SW480 (cell line): ENCODE measurements at places on chromosomes 7 and 10.

DNA sequence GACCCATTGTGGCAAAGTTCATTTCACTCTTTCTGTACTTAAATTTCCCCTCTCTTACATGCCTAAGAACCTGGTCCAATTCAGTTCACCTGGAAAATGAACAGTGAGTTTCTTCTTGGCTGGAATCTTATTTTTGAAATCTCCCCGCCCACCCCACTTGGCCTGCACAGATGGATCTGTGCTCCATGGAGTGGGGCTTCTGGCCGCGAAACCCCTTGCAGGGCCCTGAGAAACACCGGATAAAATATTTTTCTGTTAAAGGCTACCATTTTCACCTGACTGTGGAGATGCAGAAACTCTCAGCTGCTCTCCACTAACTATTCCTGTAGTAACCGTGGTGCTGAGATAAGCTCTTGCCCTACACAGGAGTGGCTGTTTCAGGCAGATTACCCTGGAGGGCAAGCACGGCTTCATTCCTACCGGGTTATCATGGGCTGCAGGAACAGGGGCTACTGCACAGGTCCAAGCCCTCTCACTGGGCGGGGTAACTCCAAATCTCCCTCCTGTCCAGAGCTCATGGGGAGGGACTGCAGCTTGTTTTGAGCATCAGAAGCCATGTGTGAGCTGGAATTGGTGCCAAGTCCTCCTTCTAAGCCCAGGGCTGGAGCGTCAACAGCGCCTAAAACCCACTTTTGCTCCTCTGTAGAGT lies 118.9 kb downstream of the PRPF18 start:
- DNase-seq = no peak

GRCh38 chr7:102721-103120 lies 89.7 kb upstream of the FAM20C start:
- DNase-seq = peak; percentile 42

DNA sequence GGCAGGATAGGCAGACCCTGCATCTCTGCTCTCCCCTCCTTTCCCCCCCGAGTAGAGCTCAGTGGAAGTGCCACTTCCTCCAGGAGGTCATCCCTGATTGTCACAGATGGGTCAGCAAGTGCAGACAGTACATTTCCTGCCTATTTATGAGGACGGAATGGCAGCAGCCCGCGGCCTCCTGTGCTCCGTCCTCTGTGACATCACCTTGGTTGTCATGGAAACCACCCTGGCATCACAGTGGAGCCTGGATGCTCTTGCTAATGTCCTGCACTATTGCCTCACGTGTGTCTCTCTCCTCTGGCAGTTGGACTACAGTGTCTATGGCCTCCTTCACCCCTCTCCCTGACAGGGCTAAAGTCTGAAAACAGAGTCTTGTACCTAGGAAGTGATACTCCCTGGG lies 148.6 kb downstream of the SH3PXD2A start:
- DNase-seq = no peak

DNA sequence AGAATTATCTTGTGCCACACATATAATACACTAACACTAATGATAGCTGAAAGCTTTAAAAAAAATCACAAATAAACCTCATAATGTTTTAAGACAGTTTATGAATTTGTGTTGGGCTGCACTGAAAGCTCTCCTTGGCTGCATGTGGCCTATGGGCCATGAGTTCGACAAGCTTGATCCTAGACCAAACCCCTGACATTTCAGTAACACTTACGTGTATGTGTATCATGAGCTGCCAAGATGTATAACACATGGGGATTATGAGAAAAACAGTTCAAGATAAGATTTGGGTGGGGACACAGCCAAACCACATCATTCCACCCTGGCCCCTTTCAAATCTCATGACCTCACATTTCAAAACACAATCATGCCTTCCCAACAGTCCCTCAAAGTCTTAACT lies 823.8 kb downstream of the PCDH15 start:
- DNase-seq = no peak

GRCh38 chr10:51649064-51649463 lies 50.3 kb downstream of the CSTF2T start:
- no peak for DNase-seq

GRCh38 chr10:95440756-95441546 lies 120.2 kb downstream of the SORBS1 start:
- DNase-seq = peak; percentile 59

GRCh38 chr10:76523246-76523645 lies 1091.8 kb downstream of the LRMDA start:
- DNase-seq = no peak

DNA sequence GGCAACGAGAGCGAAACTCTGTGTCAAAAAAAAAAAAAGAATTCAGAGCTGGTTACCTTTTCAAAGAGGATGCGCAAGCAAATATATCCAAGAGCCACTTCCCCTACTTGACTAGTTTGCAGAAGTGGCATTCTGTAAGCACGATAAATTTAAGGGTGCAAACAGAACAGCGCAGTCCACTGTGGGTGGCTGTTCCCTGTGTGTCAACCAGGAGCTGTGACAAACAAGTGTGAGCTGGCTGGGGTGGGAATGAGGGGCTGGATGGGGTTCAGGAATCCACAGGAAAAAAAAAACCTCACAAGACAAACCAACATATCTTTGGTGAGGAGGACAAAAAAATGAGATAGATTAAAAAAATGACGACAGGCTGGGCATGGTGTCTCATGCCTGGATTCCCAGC lies 15.9 kb downstream of the GUSB start:
- DNase-seq = no peak

GRCh38 chr10:60353519-60354258 lies 36.0 kb downstream of the ANK3 start:
- DNase-seq = no peak

DNA sequence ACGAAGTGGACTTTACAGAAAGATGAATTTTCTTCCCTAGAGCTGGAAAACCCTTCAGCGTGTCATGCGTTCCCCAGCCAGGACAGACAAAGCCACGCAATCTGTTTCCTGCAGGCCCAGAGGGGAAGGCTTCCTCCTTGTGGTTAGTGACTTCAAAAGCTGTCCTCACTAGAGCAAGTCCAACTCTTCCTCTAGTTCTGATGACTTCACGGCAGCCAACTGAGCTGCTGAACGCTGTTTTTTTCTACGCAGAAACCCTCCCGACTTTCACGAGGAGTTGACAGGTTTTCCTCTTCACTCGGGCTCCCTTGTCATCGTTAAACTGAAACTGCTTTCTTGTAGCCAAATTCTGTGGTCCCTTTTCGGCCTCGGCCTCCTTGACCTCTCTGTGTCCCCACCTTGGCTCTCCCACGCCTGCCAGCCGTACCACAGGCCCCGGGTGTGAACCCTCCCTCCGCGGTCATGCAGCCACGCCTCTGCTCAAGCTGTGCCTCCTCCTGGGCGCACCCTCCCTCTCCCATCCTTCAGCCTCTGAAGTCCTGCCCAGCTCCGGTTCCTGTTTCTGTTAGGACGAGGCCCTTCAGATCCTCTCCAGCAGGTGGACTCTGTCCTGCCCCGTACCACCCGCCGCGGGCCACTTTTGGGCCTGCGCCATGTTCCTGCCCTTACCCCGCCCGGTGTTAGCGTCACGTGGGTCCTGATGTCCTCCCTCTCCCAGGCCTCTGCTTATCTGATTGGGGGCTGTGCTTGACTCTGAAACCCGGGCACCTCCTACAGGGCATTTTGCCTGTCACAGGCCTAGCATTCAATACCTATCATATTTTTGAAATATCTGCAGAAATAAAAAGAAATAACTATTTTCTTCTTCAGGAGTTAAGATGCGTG lies 39.3 kb downstream of the CUX1 start:
- peak; percentile 100 for DNase-seq

DNA sequence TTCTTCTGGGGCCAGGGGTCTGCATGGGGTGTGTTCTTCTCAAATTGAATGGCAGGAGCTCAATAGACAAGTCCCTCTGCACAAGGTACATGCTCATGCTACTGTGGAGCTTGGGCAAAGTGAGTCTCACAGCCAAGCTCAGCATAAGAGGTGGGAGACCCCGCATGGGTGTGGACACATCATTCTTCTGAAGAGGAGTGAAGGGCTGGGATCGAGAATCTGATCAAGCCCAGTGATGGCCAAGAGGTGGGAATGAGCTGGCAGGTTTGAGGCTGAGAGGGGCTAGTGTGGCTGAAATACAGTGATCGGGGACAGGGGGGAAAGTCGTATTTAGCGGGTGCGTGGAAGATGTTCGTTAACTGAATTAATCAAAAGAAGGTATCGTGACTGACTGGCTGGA lies 32.6 kb downstream of the CDH23 start:
- DNase-seq = no peak

DNA sequence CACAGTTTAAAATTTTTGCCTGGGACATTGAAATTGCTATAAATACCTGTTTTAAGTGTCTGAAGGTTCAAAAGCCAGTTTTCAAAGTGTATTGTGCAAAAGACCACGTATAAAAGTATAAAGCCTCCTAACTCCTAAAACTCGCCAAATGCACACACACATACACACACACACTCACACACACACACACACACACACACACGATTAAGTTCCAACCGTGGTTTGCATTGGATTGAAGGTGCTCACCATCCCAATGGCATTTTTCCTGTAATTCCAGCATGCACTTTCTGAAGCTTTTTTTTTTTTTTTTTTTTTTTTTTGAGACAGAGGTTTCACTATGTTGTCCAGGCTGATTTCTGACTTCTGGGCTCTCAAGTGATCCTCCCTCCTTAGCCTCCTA lies 2.8 kb upstream of the RGS10 start:
- no peak for DNase-seq

GRCh38 chr10:112562809-112563663 lies 116.0 kb downstream of the VTI1A start:
- DNase-seq = no peak

GRCh38 chr10:75238182-75239095 lies 2.7 kb upstream of the COMTD1 start:
- no peak for DNase-seq

- peak; percentile 16 for DNase-seq
These were observed 47.0 kb upstream of the CDK1 start for GRCh38 chr10:60731134-60731885.

DNA sequence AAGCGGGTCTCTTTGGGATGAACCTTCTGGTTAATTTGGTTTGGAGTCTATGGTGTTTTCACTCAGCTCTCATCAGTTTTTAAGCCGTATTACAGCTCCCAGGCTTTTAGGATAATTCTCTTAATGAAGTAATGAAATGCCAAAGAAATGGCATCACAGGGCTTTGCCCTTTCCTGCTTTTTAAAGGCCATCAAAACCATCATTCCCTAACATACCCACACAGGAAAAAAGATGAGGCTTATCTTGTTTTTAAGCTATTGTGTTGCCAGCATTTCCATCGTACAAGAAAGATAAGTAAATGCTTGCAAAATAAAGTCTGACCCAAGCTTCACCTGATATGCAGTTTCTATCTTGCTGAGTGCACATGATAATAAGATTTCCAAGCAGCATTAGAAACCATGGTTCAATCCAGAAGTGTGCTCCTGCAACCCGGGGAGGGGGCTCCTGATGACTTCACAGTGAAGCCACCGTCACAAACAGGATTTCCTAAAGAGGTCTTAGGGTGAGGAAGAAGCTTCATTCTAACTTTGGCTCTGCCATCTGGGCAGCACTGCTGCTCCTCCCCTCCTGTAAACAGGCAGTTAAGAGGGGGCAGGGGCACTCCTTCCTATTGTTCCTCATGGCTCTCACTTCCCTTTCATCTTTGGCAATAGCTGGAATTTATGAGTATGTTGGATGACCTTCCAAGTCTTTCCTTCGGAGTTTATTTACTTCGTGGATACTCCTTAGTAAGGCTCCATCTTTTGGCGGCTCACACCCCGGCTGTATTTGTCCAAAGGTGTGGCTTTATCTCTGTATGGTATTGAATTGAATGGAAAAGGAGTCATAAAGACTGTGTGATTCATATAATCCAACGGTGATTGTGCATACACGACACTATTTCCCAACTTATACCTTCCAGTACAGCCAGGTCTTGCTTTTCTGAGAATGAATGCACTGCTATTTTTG lies 55.2 kb upstream of the FAM133B start:
- DNase-seq = peak; percentile 92

- no peak for DNase-seq
These were observed 99.8 kb downstream of the CCDC71L start for GRCh38 chr7:106561151-106561550.

GRCh38 chr7:34523226-34523918 lies 134.6 kb upstream of the NPSR1 start:
- no peak for DNase-seq

GRCh38 chr10:128097783-128098182 lies 28.4 kb downstream of the MKI67 start:
- DNase-seq = no peak

DNA sequence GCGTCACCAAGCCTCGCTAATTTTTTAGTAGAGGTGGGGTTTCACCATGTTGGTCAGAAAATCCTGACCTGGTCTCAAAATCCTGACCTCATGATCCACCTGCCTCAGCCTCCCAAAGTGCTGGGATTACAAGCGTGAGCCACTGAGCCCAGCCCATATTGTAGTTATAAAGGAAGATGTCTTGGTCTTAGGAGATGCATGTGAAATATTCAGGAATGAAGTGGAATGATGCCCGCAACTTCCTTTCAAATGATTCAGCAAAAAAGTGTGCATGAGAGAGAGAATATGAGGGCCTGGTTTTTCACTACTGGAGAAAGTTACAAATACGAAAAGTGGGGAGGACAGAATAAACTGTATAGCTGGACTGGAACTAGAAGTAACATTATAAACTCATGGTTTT lies 15.9 kb downstream of the TMEM209 start:
- no peak for DNase-seq

GRCh38 chr10:128898133-128898915 lies 568.7 kb upstream of the MGMT start:
- DNase-seq = no peak

- peak; percentile 53 for DNase-seq
These were observed 31.7 kb downstream of the PAPOLB start for GRCh38 chr7:4830176-4830575.

- no peak for DNase-seq
These were observed 6.8 kb upstream of the SNX8 start for GRCh38 chr7:2321020-2321419.

DNA sequence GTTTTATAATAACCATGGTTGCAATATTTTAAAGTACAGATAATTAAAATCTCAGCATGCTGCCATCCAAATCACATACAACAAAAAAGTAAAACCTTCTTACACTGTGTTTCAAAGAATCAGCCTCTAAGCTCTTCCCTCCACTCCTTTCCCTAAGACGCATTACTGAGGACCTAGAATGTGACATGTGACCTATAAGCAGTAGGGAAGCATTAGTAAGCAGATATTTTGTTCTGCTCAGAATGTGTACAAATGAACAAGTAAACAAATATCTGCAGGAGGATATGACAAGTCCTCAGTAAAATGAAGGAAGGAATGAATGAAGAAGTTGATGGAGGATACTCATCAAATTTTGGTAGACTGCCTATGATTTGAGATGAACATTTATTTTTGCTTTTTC lies 49.1 kb downstream of the RAB11FIP2 start:
- no peak for DNase-seq

GRCh38 chr7:107530751-107531150 lies 33.0 kb downstream of the COG5 start:
- no peak for DNase-seq

- DNase-seq = no peak
These were observed 1.6 kb upstream of the GSTO1 start for GRCh38 chr10:104253106-104253505.

GRCh38 chr7:157444843-157445135 lies 108.0 kb downstream of the DNAJB6 start:
- DNase-seq = no peak

GRCh38 chr10:113111260-113111659 lies 161.2 kb downstream of the TCF7L2 start:
- DNase-seq = no peak
